ENCODE measurements at places on chromosomes 7 and 10.

GRCh38 chr7:2172311-2173188 lies 60.2 kb downstream of the MAD1L1 start:
- peak; percentile 87 for DNase-seq

- no peak for DNase-seq
These were observed 11.0 kb downstream of the LLCFC1 start for GRCh38 chr7:142950235-142950634.

GRCh38 chr10:129593953-129594352 lies 126.9 kb downstream of the MGMT start:
- no peak for DNase-seq

DNA sequence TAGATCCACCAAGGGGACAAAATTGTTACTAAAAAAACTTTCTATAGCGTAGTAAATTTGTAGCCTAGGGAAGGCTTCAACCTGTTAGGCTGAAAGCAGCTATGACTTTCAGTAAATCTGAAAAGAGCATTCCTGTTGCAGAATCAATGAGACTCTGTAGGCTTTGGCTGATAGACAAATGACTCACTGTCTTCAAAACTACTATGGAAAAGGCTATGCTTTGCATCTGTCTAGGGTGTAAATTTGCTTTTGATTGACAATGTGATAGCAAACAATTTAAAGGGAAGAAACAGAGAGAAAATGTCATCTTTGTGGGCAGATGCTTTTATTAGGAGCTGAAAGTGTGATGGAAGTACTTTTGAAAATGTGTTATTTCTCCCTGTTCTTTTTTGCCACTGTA lies 60.6 kb downstream of the ARL5B start:
- no peak for DNase-seq

GRCh38 chr7:73342645-73343044 lies 14.7 kb downstream of the FKBP6 start:
- DNase-seq, result peak; percentile 15

DNA sequence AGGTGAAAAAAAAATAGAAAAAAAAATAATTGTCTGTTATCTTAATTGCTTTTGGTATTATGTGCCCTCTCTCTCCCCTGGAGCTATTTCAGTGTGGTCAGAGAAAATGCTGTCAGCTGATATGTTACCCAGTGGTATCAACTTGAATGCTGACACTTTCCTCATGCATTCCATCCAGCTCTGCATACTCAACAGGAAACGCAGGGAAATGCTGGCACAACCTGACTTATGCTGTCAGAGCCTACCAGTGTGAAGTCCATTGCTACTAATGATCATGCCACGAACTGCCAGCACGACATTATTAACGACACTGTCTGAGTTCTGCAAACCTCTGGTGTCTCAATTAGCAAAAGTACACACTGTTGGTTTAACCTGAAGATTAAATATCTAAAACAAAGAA lies 182.8 kb downstream of the ZWINT start:
- DNase-seq, result no peak

DNA sequence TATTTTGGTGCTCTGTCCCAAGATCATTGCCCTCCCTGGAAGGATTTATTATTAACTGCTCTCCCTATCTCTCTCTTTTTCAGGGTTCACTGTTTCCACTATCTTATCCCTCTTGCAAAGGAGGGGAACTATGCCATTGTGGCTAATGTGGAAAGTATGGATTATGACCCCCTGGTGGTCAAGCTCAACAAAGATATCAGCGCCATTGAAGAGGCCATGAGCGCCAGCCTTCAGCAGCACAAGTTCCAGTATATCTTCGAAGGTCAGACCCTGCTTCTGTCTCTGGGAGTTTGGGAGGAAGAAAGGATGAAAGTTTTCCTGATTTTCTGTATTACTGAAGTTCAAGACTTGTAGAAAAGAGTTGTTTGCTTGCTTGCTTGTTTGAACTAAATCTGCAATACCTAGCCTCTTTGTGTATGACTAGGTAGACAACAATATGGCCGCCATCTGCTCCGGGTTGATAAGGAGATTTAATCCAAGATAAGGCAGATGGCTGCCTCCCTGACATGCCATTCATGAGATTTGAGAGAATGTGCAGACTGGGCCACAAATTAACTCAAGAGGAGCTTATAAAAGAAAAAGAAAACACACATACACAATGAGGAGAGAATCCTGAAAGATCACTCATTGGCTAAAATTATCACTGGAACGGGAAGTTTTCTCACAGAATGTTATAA lies 122.2 kb upstream of the LRGUK start:
- DNase-seq, result no peak

- no peak for DNase-seq
These were observed 73.5 kb upstream of the PDSS1 start for GRCh38 chr10:26624006-26624405.

Measured in fibroblast of skin of left biceps (primary cell).